CD14-positive monocyte (primary cell): ENCODE measurements at places on chromosomes 11 and 22.

DNA sequence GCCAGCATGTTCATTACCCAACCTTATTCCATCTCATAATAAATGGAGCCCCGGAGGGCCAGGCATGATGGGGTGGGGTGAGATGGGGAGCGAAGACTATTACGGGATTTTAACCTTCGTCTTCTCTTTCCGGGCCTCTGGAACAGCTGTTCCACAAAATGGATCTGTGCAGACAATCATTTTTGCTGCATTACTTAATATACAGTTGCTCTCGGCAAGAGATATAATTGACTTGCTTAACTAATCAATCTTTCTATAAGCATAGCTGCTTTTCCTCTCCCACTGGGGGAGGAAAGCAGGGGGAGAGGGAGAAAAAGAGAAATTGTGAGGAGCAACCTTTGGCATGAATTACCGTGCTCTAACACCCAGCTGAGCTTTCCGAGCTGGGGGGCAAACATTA is 440.4 kb downstream of the BUD13 start:
- no peak for DNase-seq

GRCh38 chr22:22882033-22882717 is 5.4 kb upstream of the IGLL5 start:
- DNase-seq: peak; percentile 71

GRCh38 chr11:65787649-65788622 is 1.1 kb downstream of the OVOL1 start:
- no peak for DNase-seq

- DNase-seq: peak; percentile 37
These were observed 72.0 kb upstream of the IGLL5 start for GRCh38 chr22:22815397-22816170.

DNA sequence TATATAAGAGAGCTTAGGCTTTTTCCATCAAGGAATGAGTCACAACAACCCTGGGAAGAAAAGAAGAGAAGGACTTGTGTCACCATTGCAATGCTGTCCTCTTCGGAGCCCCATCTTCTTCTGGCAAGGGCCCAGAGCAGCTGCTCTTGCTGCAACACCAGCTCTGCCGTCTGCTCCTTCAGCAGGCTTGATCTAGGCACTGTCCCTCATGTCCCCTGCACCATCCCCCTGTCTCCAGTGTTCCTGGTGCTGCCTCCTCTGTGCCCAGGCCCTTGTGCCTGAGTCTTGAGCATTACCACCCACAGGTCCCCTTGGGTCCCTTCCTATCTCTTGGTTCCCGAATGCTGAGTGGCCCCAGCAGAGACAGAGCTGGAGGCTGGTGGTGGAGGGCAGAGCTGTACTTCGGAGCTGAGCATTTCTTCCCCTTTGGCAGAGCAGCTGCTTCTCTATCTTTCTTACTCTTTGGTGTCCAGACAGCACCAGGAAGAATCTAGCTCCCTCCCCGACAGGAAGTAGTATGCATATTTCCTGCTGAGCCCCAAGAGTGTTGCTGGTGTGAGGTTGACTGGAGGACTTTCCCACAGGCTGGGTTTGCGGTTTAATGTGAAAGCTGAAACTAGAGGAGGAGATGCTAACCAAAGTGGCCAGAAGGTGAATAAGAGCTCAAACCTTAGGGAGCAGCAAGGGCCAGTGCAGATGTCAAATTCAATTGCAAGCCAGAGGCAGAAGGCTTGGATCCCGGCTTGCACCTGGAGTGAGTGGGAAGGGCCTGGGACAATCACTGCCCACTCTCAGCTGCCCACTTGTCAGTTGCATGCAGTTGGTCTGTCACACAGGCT is 27.8 kb downstream of the WEE1 start:
- DNase-seq: peak; percentile 81

- no peak for DNase-seq
These were observed 78.3 kb downstream of the RPL27A start for GRCh38 chr11:8760896-8761295.

- no peak for DNase-seq
These were observed 89.3 kb downstream of the GRIA4 start for GRCh38 chr11:105699203-105699602.

GRCh38 chr22:44200855-44201550 is 20.3 kb downstream of the PARVG start:
- DNase-seq: no peak

DNA sequence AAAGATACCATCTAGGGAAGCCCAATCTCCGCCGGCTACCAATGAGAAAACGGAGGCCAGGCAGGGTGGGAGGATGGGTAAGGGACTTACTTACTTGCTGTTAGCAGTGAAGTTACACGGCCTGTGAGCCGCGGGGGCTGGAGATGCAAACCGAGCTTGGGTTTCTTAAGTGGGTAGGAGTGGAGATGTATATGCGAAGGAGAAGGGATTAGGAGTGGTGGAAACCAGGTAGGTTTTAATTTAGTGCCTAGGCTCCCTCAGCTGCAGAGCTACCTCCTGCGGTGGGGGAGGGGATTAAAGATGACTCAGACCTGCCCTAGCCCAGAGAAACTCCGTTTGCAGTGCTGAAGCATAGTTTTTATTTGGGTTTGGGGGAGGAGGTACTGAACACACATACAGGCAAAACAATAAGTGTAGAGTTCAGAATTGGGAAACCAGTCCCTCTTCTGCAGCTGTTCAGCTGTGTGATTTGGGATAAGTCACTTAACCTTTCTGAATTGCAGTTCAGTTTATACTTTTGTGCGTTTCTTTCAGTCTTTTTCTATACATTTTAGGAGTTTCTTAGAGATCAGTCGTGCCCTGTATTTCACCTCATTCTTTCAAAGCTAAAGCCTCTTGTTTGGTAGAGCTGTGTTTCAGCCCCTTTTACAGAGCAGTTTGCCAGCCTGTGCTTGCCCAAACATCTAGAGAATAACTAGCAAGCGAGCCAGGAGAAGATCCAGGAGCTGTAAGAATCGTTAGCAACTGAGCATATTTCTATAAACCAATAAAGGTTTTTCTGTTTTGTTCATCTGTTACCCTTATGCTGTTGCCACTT is 596 bp upstream of the TNRC6B start:
- DNase-seq: peak; percentile 61

DNA sequence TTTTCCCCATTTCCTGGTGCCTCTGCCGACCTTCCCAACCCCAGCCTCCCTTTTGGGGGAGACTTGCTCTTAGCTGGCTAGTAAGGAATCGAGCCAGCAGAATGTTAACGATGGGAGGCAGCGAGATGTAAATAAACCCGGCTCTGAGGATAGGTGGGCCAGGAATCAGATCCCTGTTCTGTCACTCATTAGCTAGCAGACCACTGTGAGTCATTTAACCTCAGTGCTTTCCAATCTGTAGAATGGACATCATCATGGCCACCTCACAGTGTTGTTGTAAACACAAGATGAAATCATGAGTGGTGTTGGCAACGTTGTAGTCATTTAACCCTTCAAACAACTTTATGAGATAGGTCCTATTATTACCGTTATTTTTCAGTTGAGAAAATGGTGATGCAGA is 208.6 kb downstream of the KIRREL3 start:
- DNase-seq: no peak

DNA sequence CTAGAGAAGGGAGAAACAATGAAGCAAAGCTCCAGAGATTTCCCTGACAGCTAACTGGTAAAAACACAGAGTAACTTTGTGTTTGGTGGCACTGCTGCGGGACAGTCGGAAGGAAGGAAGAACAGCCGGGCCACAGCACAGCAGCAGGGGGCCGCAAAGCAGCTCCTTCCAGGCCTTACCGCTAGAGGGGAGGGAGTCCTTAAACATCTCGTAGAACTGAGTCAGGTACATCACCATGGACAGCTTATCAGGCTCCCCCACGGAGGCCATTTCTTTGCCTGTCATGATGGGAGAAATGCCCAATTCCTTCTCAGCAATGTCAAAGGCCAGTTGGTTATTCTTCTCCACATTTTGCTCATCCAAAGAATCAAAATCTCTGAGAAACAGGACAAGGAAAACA is 114.6 kb upstream of the BID start:
- no peak for DNase-seq

GRCh38 chr22:37016134-37016910 is 2.9 kb downstream of the TST start:
- DNase-seq: no peak

DNA sequence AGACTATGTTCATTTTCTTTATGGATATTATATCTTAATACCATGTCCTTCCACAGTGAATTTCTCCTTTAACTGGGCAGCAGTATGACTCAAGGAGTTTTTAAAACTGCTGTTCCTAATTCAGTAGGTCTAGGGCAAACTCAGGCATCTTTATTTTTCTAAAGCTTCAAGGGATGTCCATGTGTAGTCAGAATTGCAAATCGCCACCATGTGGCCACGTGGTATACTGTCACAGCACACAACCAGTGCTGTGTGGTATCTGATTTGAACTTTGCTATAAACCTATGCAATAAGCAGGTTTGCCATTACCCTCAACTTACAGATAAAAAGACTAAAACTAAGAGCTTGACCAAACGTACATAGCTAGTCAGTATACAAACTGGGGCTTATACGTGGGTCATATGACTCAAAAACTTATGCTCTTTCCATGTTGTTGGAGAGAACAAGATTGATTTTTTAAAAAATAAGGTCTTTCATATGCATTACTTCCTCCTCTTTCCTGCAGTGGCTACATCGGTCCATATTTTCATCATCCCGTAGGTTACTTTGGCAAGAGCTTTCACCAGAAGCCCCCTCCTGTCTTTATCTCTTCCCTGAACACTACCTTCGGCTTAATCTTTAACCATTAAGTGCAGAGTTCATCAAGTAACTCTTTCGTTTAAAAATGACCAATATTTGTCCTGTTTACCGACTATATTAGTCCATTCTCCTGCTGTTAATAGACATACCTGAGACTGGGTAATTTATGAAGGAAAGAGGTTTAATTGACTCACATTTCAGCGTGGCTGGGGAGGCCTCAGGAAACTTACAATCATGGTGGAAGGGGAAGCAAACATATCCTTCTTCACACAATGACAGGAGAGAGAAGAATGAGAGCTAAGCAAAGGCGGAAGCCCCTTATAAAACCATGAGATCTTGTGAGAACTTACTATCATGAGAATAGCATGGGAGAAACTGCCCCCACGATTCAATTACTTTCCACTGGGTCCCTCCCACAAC is 8.0 kb upstream of the HTATIP2 start:
- peak; percentile 14 for DNase-seq
